ENCODE measurements at places on chromosomes 16 and 17. TPM values are rescaled to one million over a fixed set of nuclear protein-coding genes. Genes with fewer than 3 reads are reported as not detected.

DNA sequence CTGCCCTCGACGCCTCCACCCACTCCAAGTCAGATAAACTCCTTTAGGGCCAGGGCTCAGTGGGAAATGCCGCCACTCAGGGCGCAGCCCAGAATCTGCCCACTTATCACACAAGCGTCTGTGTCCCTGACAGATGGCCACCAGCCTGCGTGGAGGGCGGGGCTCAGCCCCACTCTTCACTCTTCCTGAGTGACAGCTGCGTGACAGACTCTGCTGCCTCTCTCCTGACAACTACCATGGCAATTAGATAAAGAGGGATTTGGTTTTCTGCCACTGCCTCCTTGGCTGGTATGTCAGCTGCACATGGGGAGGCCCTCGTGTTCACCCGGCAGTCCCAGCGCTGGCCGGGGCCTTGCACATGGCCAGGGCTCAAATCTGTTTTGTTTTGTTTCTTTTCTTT is 96.2 kb downstream of the RTN4RL1 start:
- DNase-seq: no peak

HID1 gene
- total RNA-seq: 1.2 TPM

GRCh38 chr17:77544347-77545110 is 403.8 kb downstream of the SEC14L1 start:
- DNase-seq: no peak

DNA sequence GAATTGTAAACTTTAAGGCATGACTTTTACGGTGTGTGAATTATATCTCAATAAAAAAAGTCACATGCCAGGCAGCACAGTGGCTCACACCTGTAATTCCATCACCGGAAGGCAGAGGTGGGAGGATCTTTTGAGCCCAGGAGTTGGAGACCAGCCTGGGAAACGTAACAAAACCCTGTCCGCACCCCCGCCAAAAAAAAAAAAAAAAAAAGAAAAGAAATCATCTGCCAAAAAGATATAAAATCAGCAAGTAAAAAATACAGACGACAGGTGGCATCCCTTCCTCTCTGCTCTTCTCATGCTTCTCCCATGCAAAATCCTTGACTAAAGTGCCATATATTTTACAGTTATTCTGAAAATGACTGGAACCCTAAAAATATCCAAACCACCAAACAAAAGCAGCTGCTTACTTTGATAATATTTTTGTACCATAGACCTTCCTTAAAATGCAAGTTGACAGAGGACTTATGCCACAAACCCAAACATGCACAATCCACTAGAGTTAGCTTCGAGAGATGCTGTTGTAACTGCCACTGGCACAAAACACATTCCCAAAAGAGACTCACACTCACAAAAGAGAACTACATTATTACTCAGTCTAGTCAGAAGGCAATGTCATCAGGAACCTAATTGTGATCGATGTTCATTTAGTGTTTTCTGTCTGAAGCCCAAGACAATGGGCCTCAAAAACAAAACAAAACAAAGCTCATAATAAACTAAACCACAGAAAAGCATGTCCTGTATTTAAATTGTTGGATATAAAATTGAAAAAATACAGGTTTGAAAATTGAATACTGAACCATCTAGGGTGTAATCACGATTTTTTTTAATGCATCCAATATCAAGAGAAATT is 2.4 kb downstream of the CRLF3 start:
- DNase-seq: no peak

DNA sequence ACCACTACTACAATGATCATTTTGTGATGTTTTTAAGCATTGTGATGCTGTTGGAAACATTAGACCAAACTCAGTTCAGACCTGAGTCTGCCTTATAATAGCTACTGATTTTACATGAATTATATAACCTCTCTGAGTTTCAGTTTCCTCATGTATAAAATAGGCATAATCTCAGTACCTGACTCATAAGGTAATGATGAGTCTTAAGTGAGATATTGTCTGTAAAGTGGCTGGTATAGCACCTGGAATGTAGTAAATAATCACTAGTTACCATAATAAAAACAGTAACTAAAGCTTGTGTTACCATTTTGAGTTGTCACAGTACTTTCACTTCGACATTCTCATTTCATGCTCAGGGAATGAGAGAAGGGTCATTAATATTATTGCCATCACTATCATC is 381.5 kb upstream of the SALL1 start:
- no peak for DNase-seq

GRCh38 chr17:61168506-61168905 is 231.1 kb upstream of the TBX2 start:
- no peak for DNase-seq

HOXB5 gene
- 6.4 TPM for total RNA-seq

DNA sequence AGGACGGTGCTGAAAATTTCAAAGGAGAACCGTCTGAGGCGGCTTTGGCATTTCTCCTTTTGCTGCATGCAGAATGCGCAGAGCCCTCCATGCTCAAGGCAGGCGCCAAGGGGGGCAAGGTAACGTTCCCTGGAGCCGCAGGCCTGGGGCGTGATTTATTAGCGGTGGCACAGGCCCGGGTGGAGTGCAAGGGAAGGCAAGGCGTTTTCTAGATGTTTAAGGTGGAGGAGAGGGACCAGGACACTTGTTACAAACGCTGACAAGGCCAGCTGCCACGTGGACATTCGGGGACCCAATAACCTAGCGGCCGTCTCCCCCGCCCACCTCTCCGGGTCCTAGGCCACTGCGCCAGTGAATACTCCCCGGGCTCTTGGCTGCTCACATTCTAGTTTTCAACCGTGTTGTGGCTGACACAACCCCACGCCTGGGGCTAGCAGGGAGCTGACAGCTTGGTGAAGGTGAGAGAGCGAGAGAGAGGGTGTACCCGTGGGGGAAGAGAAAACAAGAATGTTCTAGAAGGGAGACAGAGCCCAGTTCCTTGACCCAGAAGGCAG is 250.1 kb downstream of the C16orf95 start:
- DNase-seq: no peak

PRCD gene
- total RNA-seq: not detected

RAD51C gene
- total RNA-seq: 79.8 TPM

DNA sequence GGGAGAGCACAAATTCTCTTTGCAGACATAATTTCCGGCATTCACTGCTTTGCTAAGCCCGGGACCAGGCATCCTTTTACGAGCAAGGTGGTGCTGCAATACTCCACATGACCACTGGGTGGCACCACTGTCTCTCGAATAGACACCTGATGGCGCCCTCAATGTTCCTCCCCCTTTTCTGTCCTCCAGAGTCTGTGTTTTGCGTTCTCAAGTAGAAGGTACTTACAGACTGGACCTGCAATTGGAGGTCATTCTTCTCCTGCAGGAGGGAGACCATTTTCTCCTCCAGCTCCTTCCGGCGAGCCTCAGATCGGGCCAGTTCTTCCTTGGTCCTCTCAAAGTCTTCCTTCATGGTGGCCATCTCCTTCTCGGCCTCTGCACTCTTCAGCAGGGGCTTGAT is 45.2 kb downstream of the MYH13 start:
- peak; percentile 89 for DNase-seq

GRCh38 chr17:81939881-81940385 is 2.8 kb upstream of the PYCR1 start:
- no peak for DNase-seq

NHLRC4 gene
- total RNA-seq: 0.21 TPM

ANKRD40CL gene
- total RNA-seq: not detected

METTL16 gene
- total RNA-seq: 51.3 TPM

DNA sequence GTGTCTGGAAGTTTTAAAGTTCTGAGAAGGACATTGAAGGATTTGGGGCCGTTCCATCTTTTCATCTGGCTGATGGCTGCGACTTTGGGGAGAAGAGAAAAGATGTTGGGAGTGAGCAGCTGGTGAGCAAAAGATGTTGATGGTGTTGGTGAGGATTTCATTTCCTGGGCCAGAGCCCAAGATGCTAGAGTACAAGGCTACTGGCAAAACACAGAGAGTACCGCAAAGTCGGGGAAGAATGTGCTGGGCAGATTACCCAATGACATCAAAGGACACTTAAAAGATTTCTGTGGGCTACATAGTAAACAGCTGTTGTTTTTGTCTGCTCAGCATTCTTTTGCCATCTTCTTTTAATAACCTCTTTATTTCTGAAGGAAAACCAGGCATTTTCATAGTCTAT is 49.4 kb upstream of the GAS7 start:
- no peak for DNase-seq

- no peak for DNase-seq
Measured at GRCh38 chr17:7590743-7591142, 849 bp upstream of the SOX15 start.

ASGR1 gene
- 8.0 TPM for total RNA-seq

DNA sequence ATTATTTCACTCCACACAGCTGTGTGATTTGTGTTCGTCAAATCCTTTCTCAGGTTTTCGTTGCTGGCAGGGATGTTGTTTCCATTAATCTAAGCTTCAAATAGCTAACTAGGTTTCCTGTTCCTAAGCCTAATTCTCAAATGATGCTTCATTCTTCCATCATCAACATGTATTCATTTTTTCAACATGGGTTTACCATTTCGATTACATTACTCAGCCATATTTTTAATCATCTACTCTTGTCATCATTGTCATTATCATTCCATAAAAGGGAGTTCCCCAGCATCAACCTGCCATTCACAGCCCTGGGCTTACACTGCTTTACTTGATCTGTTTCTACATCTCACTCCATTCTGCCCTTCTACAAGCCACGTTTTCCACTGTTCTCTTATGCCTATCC is 33.3 kb upstream of the ANKFN1 start:
- no peak for DNase-seq

Measured in A673 (cell line).